ENCODE measurements at places on chromosomes 16 and 17.

DNA sequence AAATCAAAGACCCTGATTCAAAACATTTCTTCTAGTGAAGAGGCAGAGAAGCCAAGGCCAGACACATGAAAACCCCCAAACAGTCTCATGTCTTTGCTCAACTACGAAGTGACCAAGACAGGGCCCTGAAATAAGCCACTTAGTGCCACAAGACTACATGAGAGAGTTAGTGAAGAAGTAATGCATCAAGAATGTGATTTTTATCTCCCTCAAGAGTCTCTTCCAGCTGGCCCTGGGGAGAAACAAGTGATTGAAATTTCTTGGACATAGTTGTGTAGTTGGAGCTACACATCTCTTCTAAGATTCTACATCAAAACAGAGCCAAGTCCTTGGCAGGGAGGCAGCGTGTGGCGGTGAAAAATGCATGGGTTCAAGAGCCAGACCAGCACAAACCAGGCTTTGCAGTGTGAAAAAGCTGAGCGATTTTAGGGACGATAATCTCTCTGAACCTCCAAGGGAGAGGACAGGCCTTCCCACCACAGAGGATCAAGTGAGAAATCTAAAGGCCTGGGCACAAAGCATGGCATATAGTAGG is 30.6 kb downstream of the LYRM1 start:
- DNase-seq: no peak

- DNase-seq: no peak
These were observed 83.3 kb downstream of the NOG start for GRCh38 chr17:56676810-56677209.

DNA sequence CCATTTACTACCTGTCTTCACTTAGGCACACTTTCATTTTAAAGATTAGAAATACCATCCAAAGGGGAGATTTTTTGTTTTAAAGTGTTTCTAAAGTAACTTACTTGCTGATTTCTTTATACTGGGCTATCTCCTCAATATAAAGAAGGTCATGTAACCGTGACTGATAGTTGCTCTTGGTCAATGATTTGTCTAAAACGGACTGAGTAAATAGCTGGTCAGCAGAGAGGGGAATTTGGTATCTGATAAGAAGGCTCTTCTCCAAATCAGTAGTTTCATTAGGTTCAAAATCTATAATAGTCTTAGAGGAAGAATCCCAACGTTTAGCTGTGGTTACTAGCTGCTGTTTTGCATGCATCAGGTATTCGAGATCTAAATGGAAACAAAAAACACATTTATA is 66.4 kb downstream of the HELZ start:
- no peak for DNase-seq

- DNase-seq: no peak
These were observed 5.0 kb upstream of the DCTPP1 start for GRCh38 chr16:30434852-30435251.

DNA sequence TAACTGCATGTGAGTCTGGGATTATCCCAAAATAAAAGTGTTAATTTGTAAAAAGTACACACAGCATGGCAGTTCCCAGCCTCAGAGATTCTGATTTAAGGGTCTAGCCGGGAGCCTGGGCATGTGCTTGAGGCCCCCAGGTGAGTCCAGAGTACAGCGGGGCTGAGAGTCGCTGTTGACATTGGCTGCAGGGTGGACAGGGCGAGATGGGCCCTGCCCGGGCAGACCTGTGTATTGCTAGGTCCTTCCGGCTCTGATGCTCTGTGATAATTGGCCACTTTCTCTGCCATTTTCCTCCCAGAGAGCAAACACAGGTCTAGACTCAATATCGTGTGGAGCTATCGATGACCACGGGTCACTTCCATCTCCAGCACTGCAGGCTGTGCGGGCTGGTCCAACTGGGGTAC is 73.6 kb downstream of the ABCC6 start:
- no peak for DNase-seq

GRCh38 chr16:31537362-31538242 is 9.9 kb downstream of the AHSP start:
- DNase-seq: peak; percentile 15

DNA sequence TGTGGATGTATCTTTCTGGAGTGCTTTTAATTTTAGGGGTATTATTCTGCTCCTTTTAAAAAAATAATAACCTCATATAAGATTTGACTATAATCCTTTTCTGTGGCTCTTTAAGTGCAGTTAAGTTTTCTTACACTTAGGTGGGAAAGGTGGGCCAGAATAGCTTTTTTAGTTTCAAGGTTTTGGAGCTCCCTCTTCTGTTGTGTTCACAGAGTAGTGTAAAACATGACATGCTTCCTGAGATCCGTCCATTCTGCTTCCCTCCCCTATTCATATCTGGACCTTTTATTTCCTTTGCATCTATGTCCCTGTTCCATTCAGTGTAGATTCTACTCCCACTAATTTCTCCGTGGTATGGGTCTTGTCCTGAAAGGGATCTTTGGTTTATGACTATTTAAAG is 12.8 kb downstream of the LRRC36 start:
- no peak for DNase-seq

GRCh38 chr17:81301195-81302144 is 6.4 kb upstream of the SLC38A10 start:
- DNase-seq: no peak

- DNase-seq: peak; percentile 72
These were observed 5.0 kb downstream of the HERPUD1 start for GRCh38 chr16:56936950-56937349.

- DNase-seq: no peak
These were observed 75.5 kb downstream of the SHISA9 start for GRCh38 chr16:12976936-12977335.

GRCh38 chr16:84773312-84773711 is 46.5 kb upstream of the CRISPLD2 start:
- no peak for DNase-seq

DNA sequence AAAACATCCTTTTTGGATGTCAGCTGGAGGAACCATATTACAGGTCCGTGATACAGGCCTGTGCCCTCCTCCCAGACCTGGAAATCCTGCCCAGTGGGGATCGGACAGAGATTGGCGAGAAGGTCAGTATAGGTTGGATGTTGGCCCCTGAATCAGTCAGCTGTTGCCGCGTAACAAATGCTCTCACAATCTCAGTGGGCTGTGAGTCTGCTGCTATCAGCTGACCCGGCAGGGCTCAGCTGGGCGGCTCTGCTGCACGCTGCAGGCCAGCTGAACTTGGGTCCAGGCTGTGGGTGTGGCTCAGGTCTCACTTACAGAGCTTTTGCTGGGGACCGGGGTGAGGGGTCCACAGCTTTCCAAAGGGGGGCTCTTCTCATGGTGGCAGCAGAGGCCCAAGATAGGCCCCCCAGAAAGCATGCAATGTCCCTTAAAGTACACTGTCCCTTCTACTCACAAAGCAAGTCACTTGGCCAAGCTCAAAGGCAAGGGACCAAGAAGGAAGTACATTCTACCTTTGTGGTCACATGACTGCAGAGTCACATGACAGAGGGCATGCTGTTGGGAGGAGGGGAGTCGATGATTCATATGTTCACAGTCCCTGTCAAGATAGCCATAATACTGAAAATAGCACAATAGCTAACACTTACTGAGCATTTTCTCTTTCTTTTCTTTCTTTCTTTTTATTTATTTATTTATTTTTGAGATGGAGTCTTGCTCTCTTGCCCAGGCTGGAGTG is 134.2 kb downstream of the ABCC1 start:
- DNase-seq: no peak

DNA sequence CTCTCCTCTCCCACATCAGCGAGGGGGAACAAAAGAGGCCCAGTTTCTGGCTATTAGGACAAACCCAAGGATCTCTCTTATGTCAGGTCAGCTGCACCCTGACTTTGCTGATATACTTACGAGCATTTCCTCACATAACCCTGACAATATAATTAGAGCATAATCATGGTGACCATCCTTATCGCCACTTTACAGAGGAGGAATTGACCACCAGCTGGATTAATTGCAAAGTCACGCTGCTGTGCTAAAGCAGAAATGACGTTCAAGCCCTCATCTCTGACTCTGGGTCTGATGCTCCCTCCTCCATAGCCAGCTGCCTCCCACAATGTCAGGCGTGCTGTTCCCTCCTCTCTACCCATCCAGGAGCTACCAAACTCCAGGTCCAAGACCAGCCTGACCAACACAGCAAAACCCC is 42.6 kb downstream of the TRARG1 start:
- DNase-seq: no peak

DNA sequence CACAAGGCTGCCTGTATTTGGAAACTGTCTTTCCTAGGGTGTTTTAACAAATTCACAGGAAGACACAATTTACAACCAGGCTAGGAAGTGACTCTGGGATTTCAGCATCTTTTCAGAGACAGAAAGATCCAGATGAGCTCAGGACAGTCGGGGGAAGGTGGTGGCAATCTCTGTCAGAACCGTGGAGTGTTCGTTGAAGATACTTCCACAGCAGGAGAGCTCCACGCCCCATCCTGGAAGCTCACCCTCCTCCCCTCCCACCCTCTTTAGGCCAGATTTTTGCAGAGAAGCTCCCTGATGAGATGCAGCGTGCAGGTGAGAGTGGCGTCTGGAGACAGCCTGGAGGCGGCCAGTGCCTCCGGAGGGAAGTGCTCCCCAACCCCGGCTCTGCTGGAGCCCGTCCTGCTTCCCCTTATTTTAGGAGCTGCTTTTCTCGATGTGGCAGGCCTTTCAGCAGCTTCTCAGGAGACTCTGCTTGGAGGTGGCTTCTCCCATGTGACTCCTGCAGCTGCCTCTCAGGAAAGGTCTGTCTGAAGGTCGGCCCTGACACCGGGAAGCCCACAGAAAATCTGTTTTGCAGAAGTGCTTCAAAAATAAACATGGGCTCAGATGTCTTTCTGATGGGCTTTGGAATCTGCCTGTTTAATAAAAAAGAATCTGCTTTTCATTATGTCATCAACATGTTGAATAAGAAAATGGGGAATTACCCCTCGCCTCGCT is 186.4 kb upstream of the CHMP6 start:
- DNase-seq: peak; percentile 38

- DNase-seq: no peak
These were observed 154.6 kb downstream of the CMIP start for GRCh38 chr16:81599034-81599744.

DNA sequence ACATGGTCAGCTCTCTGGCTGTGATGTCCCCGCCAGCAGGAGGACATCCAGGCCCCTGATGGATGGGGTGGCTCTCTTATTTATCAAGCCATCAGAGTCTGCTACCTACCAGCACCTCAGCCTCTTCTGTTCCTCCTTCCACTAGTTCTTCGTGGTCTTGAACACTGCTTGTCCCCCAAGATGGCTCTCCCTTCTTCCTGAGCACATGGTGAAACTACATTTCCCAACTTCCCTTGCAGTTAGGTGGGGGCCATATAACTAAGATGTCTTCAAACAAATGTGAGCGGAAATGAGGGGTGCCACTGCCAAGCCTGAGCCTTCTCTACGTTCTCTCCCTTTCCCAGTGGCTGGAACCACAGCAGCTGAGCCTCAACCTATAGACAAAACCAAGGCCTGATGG is 29.8 kb upstream of the CCDC182 start:
- no peak for DNase-seq

- DNase-seq: peak; percentile 66
These were observed 115.1 kb upstream of the ANKFN1 start for GRCh38 chr17:56038131-56038530.

- no peak for DNase-seq
These were observed 89.9 kb upstream of the C16orf82 start for GRCh38 chr16:26976873-26977272.

DNA sequence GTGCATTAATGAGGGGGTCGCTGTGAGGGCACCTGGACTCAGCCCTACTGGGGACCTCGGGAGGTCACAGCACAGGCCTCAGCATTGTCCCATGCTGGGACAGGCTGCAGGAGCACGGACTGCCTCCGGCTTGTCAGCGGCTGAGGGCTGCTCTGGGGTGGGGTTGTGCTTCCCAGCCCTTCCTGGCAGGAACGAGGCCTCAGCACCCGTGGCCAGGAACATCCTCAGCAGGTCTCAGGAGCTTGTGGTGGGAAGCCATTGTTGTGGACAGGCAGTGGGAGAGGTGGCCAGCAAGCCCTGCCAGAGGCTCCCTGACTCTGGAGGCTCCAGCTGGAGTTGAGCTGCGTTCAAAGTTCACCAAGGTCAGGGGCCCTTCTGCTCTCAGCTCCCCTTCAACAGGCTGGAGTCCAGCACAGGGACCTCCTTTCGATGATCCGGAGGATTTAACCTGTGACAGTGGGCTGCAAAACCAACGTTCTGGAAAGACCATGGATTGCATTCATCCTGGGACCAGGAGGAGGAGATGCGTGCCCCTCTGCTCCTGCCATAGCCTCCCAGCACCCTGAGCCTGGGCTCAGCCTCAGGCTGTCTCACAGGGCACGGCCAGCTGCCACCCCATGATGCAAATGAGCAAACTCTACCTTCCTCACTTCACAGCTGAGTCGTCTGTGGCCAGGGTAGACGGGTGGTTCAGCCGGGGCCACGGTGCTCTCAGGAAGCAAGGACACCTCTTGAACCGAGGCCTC is 32.6 kb downstream of the FOXL1 start:
- DNase-seq: no peak

DNA sequence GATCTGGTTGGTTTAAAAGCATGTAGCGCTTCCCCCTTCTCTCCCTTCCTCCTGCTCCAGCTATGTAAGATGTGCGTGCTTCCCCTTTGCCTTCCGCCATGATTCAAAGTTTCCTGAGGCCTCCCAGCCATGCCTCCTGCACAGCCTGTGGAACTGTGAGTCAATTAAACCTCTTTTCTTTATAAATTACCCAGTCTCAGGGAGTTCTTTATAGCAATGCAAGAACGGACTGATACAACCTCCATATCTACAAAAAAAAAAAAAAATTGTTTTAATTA is 16.6 kb upstream of the PDXDC1 start:
- DNase-seq: no peak

DNA sequence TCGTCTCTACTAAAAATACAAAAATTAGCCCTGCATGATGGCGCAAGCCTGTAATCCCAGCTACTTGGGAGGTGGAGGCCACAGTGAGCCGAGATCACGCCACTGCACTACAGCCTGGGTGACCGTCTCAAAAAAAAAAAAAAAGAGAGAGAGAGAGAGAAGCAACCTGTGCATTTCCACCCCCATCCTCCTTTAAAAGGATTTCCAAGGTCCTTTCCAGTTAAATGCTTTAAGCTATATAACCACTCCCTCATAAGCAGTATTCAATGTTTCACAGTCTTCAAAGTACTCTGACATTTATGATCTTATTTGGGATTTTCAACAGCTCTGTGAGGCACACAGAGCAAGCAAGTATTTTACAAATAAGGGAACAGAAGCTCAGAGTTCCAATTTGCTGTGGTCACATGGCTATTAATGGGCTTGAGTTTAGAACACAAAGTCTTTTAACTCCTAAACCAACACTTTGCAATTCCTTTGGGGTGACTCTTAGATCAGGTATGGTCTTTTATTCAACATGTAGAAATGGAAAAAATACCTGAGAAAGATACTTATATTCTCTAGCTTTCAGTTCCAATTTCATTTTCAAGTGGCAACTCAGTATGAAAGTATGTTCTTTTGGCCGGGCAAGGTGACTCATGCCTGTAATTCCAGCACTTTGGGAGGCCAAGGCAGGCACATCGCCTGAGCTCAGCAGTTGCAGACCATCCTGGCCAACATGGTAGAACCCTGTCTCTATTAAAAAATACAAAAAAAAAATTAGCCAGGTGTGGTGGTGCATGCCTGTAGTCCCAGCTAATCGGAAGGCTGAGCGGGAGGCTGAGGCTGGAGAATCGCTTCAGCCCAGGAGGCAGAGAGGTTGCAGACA is 31.3 kb downstream of the SPOP start:
- no peak for DNase-seq

- no peak for DNase-seq
These were observed at the start of gene ITGAX for GRCh38 chr16:31354394-31355291. Gene ITGAX, plus strand, starts transcription at chr16:31355176. Its CDS starts 79 bp downstream, at chr16:31355255.

- no peak for DNase-seq
These were observed 158.9 kb upstream of the NOL11 start for GRCh38 chr17:67558740-67559380.
